ENCODE measurements at places on chromosomes 3 and 15. TPM values are rescaled to one million over a fixed set of nuclear protein-coding genes. Genes with fewer than 3 reads are reported as not detected.

DNA sequence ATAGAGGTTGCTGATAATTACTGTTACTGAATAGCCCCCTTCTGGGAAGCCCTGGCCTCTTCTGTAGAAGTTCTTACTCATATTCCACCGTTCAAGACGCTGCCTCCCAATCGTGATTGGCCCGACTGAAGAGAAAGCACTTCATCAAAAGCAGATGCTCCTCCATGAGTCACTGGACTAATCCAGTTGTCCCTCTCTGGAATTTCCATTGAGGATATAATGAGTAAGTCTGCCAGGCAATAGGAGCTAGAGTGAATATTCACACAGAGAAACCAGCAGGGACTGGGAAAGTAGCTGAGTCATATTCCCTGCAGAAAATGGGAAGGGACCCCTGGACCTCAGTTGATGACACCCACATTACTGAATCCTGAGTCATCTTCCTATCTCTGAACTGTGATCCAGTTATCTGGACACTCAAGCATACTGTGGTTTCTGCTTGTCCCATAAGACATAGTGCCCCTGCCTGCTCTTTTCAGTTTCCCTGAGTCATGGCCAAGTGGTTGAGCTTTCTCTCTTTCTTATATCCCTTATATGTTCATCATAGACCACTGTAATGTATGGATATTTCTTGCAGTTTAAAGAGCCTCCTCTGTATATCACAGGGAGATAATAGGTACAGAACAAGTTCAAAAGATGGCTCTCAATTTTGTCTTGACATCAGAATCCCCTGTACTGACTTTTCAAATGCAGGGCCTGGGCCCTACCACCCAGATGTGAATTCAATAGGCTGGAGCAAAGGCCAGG lies 151.2 kb upstream of the CDIN1 start:
- no peak for DNase-seq
- H3K36me3 ChIP-seq, result no peaks in the 10 kb centered on the region
- H3K27me3 ChIP-seq, result no peaks in the 10 kb centered on the region
- H3K4me1 ChIP-seq, result peaks cover 61% of the 10 kb centered on the region
- H3K27ac ChIP-seq, result peak overlapping the region; percentile 81

The MST1R gene
- total RNA-seq, result 0.55 TPM

DNA sequence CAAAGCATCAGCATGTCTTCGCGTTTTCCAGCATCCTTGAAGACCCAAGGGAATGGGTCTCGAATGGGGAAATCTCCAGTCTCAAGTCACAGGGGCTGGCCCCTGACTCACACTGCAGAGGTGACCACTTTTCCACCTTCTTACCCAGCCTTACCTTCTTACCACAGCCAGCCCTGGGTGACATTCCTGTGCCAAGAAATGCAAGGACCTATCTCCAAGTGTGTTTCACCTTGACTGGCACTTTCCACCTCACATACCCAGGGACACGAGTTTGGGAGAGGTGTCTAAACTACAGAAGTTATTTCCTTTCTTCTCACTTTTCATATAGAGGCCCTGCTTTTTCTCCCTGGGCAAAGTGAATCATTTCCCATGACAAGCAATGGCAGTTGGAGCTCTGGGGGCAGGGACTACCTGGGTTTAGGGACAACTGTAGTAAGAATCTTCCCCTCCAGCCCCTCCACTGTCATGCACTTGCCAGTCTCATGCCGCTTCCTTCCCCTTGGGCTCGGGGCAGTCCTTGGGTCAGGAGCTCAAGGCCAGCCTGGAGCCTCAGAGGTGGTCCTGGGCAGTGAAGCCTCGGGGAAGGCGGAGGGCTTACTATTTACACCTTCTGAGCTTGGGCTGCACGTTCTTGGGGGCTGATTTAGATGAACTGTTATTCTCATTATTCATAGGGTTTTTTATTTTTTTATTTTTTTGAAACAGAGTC lies 16.8 kb downstream of the PAQR5 start:
- peaks cover 8% of the 10 kb centered on the region for H3K27me3 ChIP-seq
- no peaks in the 10 kb centered on the region for H3K36me3 ChIP-seq
- H3K27ac ChIP-seq, result no peak overlapping the region
- H3K4me3 ChIP-seq, result no peak overlapping the region
- no peaks in the 10 kb centered on the region for H3K4me1 ChIP-seq

DNA sequence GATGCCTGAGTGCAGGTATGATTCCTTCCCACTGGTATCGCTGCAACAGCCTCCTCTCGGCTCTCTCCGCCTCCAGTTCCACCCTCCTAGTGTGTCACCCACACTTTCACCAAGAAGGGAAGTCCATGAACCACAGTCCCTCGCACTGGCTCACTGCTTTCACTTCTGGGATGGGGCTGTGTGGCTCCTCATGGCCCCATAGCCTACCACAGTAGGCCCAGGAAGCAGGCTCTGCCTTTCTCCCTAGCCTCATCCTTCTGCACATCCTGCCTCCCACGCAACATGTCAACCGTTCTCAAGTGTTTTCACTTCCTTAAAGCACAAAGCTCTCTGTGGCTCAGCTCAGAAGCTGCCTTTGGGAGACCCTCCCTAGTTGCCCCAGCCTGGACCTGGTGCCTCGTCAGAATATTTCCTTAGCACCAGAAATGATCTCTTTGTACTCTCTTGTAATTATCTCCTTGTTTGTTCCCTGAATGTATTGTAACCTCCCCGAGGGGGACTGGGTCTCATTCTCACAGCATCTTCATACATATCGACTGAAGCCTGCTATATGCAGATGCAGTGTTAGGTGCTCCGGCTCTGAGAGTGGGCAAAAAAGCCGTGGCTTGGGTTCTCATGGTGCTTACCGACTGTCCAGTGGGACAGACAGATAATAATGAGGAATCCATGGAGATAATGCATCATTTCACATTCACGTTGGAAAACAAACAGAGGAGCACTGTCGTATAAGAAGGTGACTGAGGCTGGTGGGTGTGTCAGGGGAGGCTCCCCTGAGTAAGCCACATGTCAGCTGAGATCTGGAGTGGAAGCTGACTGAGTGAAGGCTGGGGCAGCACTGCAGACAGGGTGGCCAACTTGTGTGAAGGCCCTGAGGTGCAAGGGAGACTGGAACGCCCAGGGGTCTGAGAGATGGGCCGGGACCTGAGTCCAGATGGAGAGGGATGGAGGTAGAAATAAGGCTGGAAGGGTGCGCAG lies 107.1 kb downstream of the DGKG start:
- no peak for DNase-seq
- peaks cover 11% of the 10 kb centered on the region for H3K4me1 ChIP-seq
- H3K27me3 ChIP-seq, result peaks cover 7% of the 10 kb centered on the region
- H3K36me3 ChIP-seq, result no peaks in the 10 kb centered on the region
- no peak overlapping the region for H3K27ac ChIP-seq

The PLCB2 gene
- 3.4 TPM for total RNA-seq

DNA sequence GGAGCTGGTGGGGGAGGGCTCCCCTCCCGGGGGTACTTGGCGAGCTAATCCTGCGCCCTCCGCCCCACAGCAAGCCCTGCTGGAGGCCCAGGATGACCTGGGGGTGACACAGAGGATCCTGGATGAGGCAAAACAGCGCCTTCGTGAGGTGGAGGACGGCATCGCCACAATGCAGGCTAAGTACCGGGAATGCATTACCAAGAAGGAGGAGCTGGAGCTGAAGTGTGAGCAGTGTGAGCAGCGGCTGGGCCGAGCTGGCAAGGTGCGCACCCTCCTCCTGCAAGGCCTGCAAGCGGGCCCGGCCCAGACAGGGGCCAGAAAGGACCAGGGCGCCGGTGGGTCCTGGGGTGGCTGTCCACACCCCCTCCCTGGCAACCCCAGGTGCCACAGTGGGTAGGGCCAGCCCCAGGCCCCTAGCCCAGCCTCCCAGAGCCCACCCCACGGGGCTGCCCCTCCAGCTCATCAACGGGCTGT lies 56.5 kb downstream of the SEMA3G start:
- no peak overlapping the region for H3K27ac ChIP-seq
- no peaks in the 10 kb centered on the region for H3K4me1 ChIP-seq
- no peak overlapping the region for H3K4me3 ChIP-seq
- H3K36me3 ChIP-seq, result peaks cover 10% of the 10 kb centered on the region

DNA sequence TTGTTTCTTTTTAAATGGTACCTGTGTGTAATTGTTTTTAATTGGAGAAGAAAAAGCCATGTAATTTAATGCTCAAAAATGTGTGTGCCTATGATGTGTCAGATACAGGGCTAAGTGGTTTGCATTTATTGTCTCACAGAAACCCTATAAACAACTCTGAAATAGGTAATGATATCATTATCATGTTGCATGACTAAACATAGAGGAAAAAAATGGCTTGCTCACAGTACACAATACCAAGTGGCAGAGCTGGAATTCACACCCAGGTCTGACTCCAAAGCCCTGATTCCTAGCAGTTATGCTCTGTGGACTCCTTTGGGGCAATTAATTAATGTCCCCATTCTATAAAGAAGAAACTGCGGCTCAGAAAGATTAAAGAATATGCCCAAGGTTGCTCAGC lies 237.4 kb upstream of the TRIM42 start:
- H3K27ac ChIP-seq, result peak overlapping the region; percentile 93
- H3K4me1 ChIP-seq, result peaks cover 72% of the 10 kb centered on the region
- no peak overlapping the region for H3K4me3 ChIP-seq
- no peak for DNase-seq

The EDEM1 gene
- total RNA-seq, result 51.2 TPM

DNA sequence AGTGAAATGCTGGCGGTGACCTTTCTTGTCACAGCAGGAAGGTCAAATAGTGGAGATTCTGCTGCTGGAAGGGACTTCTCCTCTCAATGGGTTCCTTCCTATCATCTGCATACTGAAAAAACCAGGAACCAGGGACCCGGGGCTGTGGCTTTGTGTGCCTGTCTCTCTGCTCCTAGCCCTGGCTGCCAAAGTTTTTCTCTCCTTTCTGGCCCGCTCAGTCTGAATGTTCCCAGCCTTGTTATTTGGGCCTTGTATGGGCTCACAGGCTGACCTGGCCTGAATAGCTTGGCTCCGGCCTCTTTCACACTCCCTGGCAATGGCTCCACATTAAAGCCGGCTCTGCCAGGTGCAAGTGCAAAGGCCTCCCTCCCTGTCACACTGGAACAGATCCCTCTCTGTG lies 94.7 kb downstream of the LRIG1 start:
- no peak for DNase-seq
- H3K4me1 ChIP-seq, result peaks cover 68% of the 10 kb centered on the region
- H3K36me3 ChIP-seq, result peaks cover 33% of the 10 kb centered on the region
- H3K27me3 ChIP-seq, result no peaks in the 10 kb centered on the region

DNA sequence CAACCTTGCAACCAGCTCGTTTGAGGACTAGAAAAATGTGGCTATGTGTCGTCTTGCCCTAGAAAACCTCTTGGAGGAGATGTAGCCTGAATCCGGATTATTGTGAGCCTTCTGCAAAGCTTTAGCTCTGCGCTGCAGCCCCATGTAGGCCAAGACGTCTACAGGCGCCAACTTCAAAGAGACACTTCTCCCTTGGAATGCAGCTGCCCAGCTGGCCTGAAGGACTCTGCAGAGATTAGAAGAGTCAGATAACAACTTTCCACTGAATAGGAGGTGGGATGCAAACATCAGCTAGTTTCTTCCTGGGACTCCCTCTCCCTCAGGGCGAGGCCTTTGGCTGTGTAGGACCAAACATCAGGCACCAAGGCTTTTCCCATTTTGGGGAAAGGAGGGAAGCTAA lies 356.5 kb upstream of the IL12A start:
- H3K36me3 ChIP-seq, result no peaks in the 10 kb centered on the region
- no peak for DNase-seq
- peaks cover 60% of the 10 kb centered on the region for H3K4me1 ChIP-seq
- no peaks in the 10 kb centered on the region for H3K27me3 ChIP-seq
- no peak overlapping the region for H3K27ac ChIP-seq

The WDR49 gene
- total RNA-seq, result not detected

GRCh38 chr15:81323559-81323943 lies 390 bp downstream of the STARD5 start:
- no peak overlapping the region for H3K27ac ChIP-seq
- DNase-seq, result no peak
- no peaks in the 10 kb centered on the region for H3K27me3 ChIP-seq
- peaks cover 10% of the 10 kb centered on the region for H3K36me3 ChIP-seq

- H3K27me3 ChIP-seq, result no peaks in the 10 kb centered on the region
- DNase-seq, result no peak
- no peak overlapping the region for H3K4me3 ChIP-seq
- H3K27ac ChIP-seq, result no peak overlapping the region
- H3K4me1 ChIP-seq, result peaks cover 9% of the 10 kb centered on the region
Measured at GRCh38 chr3:32334675-32335074, 57.0 kb upstream of the CMTM7 start.

GRCh38 chr3:148202386-148202785 lies 495.3 kb upstream of the AGTR1 start:
- no peak for DNase-seq
- no peak overlapping the region for H3K4me3 ChIP-seq
- no peaks in the 10 kb centered on the region for H3K27me3 ChIP-seq
- H3K36me3 ChIP-seq, result no peaks in the 10 kb centered on the region
- H3K4me1 ChIP-seq, result peaks cover 5% of the 10 kb centered on the region

The CD86 gene
- not detected for total RNA-seq

- H3K4me3 ChIP-seq, result no peak overlapping the region
- peaks cover 4% of the 10 kb centered on the region for H3K4me1 ChIP-seq
- no peak for DNase-seq
- no peaks in the 10 kb centered on the region for H3K36me3 ChIP-seq
- H3K27me3 ChIP-seq, result peaks cover 36% of the 10 kb centered on the region
Measured at GRCh38 chr3:118636841-118637240, 397.8 kb downstream of the IGSF11 start.

- peaks cover 33% of the 10 kb centered on the region for H3K4me1 ChIP-seq
- H3K4me3 ChIP-seq, result peak overlapping the region; percentile 86
- no peak for DNase-seq
- no peaks in the 10 kb centered on the region for H3K27me3 ChIP-seq
- H3K36me3 ChIP-seq, result no peaks in the 10 kb centered on the region
Measured at GRCh38 chr15:73686781-73687256, 2.6 kb downstream of the CD276 start.

DNA sequence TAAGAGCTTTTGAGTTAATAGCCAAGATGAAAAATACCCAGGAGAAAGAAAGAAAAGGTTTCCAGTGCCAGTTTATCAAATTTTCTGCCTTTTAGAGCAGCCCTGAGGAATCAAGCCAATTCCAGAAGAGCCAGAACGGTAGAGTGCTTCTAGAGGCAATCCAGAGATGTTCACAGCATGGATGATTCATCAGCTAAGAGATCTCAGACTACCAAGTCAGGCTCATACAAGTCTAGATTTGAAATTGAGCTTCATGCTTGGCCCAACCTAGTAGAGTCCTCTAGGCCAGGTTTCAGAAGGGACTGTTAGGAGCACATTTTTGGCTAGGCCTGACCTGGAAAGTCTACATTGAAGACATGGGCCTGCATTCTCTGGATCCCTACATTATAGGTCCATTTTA lies 15.5 kb downstream of the WDR48 start:
- DNase-seq, result no peak
- H3K36me3 ChIP-seq, result peaks cover 4% of the 10 kb centered on the region
- no peak overlapping the region for H3K27ac ChIP-seq
- H3K4me1 ChIP-seq, result peaks cover 21% of the 10 kb centered on the region
- no peak overlapping the region for H3K4me3 ChIP-seq

Data from chondrocyte (in vitro differentiated cells).